Right atrium auricular region (tissue), 2 donors: ENCODE measurements at places on chromosomes 7 and 10. TPM values are rescaled to one million over a fixed set of nuclear protein-coding genes. Genes with fewer than 3 reads are reported as not detected.

Gene MINDY3
- total RNA-seq: 15.3 TPM

Gene TSC22D4
- 26.2 TPM for total RNA-seq

Gene FGFBP3
- 0.26 TPM for total RNA-seq

Gene FEZF1
- not detected for total RNA-seq

Gene DIP2C
- 23.8 TPM for total RNA-seq

Gene PRKG1
- total RNA-seq: 31.1 TPM

Gene MYOZ1
- total RNA-seq: 51.0 TPM

Gene VAX1
- total RNA-seq: not detected
